ENCODE measurements at places on chromosomes 3 and 15.

DNA sequence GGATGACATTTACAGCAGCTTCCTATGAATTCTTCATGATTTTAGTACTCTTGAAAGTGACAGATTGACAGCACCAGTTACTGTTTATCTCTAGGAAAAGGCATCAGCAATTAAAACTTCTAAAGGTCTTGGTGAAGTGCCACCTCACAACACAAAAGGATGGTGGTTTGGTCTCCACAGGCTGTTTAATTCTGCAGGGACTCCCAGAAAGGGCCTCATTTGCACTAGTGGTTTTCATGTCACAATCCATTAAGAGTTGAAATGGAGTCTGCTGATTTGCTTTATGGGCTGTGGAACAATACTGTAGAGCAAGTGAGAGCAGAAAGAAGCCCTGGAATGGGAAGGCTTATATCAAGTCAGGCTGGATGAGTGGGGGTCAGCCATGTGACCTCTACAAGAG lies 225.3 kb upstream of the KCNMB2 start:
- no peak for DNase-seq

GRCh38 chr3:18189282-18190050 lies 235.7 kb downstream of the SATB1 start:
- DNase-seq, result no peak

DNA sequence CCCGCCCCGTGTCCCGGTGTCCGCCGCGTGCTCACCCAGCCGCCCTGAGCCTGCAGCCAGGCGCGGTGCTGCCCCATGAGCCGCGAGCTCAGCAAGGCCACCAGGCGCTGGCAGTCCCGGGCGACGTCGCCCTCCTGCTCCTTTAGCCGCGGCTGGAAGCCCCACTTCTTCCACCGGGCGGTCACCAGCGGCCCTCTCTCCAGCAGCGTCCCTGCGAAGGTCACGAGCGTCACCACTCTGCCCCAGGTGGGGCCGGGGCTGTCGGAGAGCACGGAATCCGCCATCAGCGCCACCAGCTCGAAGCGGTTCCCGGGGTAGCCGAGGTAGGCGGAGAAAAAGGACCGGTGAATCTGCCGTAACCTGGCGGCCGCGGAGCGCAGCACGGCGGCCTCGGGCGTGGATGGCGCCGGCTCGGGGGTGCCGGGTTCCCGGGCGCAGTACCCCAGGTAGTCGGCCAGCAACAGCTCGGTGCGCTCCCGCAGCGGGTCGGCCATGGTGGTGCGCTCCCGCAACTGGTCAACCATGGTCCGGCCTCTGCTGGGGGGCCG lies 298 bp downstream of the BCL2L10 start:
- peak; percentile 63 for DNase-seq

DNA sequence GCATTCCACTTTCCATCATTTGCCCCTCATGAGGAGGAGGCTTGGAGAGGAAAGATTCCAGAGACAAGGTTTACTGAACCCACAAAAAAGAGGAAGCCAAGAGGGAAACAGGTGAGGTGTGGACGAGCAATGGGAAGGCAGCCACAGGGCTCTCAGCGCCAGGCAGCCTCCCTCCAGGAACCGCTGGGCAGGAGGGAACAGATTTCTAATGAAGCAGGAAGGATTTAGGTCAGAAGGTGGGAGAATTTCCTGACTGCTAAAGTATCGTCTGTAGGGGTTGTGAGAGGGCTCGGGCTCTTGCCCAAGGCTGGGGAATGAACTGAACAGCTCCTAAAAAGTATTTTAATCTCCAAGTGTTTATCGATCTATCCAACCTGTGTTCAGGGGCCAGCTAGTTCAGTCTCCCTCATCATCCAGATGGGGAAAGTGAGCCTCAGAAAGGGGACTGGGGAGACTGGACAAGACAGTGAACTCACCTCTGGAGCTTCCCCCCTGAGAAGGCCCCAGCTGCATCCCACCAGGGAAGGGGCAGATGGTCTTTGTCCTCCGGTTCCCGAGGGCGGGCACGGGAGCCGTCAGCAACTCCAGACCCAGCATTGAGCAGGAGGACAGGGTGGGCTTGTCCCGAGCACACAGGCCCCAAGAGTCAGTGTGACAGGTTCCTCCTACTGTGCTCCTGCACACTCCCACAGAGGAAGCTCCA lies 10.5 kb downstream of the LOXL1 start:
- DNase-seq, result no peak

- DNase-seq, result no peak
Observed at GRCh38 chr15:66117841-66118240, 135.7 kb downstream of the MEGF11 start.

- DNase-seq, result no peak
Observed at GRCh38 chr3:129624347-129625071, 18.0 kb upstream of the PLXND1 start.

GRCh38 chr3:129460155-129460554 lies 20.1 kb downstream of the IFT122 start:
- no peak for DNase-seq

- peak; percentile 48 for DNase-seq
Observed at GRCh38 chr3:134754768-134755559, 40.1 kb upstream of the EPHB1 start.

GRCh38 chr15:89976246-89976600 lies 24.9 kb upstream of the ZNF710 start:
- DNase-seq, result no peak

DNA sequence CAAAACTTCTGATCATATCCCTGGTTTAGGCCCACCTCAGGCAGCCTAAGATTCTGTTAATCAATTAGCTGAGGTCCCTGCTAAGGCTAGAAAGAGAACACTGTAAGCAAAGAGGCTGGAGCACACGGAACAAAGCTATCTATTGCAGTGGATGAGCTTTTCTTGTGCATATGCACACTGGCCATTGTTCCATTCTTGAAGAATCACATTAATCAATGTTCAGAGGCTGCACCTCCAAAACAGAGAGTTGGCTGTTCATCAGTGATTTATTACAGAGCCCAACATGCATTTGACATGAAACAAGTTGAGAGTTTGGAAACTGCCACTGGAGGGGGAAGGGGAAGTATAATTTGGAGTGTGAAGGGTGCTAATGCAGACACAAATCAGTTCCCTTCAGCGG lies 873.0 kb downstream of the ROBO1 start:
- DNase-seq, result no peak

DNA sequence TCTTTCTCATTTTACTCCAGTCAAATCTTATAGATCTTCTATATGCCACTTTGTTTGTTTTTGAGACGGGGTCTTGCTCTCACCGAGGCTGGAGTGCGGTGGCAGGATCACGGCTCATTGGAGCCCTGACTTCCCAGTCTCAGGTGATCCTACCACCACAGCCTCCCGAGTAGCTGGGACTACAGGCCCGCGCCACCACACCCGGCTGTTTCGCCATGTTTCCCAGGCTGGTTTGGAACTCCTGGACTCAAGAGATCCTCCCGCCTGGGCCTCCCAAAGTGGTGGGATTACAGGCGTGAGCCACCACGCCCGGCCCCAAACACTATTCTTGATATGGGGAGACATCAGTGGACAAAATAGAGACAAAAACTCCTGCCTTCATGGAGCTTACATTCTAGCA lies 927 bp upstream of the TFDP2 start:
- no peak for DNase-seq

DNA sequence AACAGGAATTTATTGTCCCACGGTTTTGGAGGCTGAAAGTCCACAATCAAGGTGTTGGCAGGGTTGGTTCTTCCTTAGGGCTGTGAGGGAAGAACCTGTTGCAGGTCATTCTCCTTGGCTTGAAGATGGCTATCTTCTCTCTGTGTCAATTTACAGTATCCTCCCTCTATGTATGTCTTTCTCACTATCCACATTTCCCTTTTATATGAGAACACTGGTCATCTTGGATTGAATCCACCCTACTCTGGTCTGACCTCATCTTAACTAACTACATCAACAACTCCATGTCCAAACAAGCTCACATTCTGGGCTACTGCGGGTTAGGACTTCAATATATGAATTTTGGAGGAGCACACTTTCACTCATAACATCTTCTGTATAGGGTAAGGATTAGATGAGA lies 61.9 kb downstream of the CLDN1 start:
- DNase-seq, result no peak

- no peak for DNase-seq
Observed at GRCh38 chr15:78420766-78421165, 17.2 kb upstream of the IREB2 start.

- no peak for DNase-seq
Observed at GRCh38 chr3:149299938-149300801, 33.3 kb downstream of the TM4SF18 start.

DNA sequence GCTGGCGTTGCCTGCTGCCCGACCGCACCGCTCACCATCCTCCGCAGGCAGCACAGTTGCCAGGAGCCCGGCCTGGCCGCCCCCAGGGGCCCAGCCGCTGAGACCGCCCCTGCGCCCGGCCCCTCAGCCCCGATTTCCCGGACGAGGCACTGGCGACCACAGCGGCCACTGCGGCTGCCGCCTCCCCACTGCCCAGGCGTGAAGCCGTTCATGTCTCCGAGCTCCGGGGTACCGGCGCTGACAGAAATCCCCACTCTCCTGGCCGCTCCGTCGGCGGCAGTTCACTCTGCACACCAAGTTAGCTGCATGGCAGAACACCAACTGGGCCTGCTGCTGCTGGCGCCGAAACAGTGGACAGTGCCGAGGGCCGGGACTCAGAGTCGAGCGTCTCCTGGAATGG lies 8.5 kb downstream of the SELENOT start:
- DNase-seq, result no peak

- DNase-seq, result no peak
Observed at GRCh38 chr3:151743855-151744254, 10.1 kb downstream of the AADACL2 start.

DNA sequence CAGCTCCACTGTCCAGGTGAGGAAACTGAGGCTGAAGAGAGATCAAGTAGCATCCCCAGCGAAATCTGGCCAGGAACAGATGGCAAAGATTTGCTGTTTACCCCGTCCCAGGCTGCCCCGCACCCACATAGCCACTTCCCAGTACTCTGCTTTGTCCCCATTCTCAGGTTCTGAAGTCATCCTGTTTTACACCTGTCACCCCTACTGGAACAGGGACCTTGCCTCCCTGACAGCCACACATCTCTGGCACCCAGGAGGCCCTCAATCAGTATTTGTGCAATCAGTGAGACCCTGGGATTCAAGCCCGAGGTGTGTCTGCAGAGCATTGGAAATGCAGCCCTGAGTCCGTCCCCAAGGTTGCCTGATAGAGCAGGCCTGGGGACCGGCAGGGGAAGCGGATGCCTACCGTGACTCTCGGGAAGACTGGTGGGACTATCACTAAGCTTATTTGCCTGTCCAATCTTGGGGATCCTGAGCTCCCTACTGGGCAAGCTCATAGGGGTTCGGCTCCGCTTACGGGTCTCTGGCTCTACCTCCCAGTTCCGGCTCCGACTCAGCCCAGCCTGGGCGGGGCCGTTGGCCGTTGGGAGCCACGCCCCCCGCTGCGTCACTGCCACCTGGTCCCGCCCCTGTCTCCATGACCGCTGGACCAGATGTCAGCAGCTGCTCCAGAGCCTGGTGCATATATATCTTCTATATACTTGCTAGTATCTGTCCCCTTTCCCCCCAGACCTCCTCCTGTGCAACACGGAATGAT lies 17.5 kb upstream of the FANCD2 start:
- DNase-seq, result peak; percentile 56

GRCh38 chr15:63331456-63331855 lies 50.2 kb downstream of the CA12 start:
- DNase-seq, result no peak

- no peak for DNase-seq
Observed at GRCh38 chr3:72250725-72251124, 465.8 kb upstream of the PROK2 start.

- DNase-seq, result no peak
Observed at GRCh38 chr15:85950101-85950500, 129.6 kb upstream of the AGBL1 start.

GRCh38 chr3:150372320-150372719 lies 35.8 kb upstream of the TSC22D2 start:
- DNase-seq, result no peak

DNA sequence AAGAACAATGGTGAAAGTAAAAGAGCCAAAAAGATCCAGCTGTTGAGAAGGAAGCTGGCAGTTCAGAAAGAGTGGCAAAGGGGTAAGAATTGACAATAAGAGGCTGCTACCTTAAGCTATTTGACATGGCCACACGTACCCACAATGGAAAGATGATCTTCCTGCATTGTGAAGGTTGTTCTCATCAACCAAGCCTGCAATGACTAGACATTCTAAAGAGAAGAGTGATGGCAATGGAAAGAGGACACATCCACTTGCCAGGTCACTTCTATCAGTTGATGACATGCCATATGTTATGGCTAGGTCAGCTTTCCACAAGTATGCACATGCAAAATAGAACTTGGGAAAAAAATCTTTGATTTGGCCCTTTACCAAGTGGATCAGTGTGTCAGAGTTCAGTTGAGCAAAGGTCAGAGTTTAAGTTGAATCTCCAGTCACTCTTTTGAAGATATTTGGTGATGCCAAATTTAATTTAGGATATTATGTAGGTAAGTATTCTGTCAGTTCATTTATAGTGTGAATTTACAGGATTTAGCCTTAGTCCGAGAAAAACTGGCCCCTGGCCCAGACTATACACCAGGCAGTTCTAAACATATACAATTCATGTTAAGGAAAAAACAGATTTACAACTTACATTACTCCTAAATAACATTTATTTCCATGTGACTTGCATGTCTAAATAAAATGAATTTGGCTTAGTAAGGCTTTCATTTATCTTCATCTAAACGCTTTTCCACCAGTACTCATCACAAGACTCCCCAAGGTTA lies 104.9 kb upstream of the FLNB start:
- no peak for DNase-seq

DNA sequence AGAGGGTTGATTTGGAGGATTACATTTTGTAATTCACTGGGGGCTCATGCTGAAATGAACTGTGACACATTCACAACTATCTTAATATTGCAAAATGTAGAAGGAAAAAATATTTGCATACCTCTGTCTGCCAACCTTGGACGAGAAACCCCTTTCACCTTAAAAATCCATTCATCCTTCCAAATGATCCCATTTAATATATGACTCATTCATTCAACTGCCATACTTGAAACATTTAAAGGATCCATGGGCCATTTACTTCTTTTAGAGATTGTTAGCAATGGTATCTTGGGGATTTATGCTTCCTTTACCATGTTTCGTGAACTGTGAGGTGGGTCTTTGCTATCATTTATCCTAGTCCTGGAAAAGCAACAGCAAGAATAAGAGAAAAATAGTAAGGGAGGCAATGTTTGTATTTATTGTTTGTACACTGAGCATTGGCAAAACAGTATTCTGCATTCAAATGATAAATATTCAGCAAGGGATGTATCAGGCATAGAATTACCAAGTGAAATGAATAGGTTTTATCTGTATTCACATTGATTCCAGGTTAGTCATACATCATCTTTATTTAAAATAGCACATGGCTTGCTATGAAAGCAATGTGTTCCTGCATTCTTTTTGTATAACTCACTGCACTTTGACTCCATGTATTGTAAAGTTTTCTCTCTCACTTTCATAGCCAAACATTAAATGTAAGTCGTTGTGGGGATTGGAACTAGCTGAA lies 378.1 kb downstream of the NSUN3 start:
- DNase-seq, result no peak

GRCh38 chr15:84844964-84845363 lies 27.8 kb downstream of the ALPK3 start:
- no peak for DNase-seq

- DNase-seq, result no peak
Observed at GRCh38 chr3:65029130-65029529, 341.3 kb upstream of the ADAMTS9 start.

GRCh38 chr15:55334371-55334770 lies 15.3 kb downstream of the PIGB start:
- no peak for DNase-seq

Data from GM12891 (cell line).